AG08395 (cell line): ENCODE measurements at places on chromosomes 6 and 20.
A peak's percentile ranks its signal among the peaks of the same experiment; 100 is the strongest.

- DNase-seq = no peak
These were observed 229.3 kb downstream of the TMEM242 start for GRCh38 chr6:157094038-157094437.

DNA sequence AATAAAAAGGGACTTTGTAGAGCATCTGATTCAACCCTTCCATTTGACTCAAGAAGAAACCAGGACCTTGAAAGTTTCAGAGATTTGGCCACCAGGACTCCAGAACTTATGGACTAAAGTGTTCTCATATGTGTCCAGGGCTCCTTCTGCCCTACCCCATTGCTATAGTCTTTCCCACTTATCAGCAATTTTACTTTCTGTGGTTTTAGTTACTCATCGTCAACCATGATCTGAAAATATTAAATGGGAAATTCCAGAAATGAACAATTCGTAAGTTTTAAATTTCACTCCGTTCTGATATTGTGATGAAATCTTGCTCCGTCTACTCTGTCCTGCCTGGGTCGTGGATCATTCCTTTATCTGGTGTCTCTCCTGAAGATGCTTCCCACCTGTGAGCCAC lies 259.8 kb downstream of the PHACTR1 start:
- no peak for DNase-seq

GRCh38 chr6:32840604-32841246 lies 2.2 kb upstream of the TAP2 start:
- no peak for DNase-seq

DNA sequence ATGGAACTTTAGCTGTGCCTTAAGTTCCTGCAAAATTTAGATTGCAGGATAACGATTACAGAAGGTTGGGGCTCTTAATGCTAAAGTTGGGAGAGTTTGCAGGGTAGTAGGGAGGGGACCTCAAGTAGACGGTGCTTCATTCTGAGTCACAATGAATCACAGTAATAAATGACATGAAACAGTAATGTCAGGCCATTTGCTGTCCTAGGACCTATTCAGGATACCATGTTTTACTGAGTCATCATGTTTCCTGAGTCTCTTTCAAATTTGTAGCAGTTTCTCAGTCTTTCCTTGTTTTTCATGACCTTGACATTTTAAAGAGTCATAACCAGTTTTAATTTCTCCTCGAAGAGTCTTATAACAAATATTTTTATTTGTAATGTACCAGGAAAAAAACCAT lies 406.9 kb upstream of the MAP3K7 start:
- no peak for DNase-seq

- DNase-seq = peak; percentile 35
These were observed 364.1 kb upstream of the BTBD3 start for GRCh38 chr20:11553603-11554002.

GRCh38 chr6:136771306-136771705 lies 21.0 kb downstream of the MAP3K5 start:
- no peak for DNase-seq

DNA sequence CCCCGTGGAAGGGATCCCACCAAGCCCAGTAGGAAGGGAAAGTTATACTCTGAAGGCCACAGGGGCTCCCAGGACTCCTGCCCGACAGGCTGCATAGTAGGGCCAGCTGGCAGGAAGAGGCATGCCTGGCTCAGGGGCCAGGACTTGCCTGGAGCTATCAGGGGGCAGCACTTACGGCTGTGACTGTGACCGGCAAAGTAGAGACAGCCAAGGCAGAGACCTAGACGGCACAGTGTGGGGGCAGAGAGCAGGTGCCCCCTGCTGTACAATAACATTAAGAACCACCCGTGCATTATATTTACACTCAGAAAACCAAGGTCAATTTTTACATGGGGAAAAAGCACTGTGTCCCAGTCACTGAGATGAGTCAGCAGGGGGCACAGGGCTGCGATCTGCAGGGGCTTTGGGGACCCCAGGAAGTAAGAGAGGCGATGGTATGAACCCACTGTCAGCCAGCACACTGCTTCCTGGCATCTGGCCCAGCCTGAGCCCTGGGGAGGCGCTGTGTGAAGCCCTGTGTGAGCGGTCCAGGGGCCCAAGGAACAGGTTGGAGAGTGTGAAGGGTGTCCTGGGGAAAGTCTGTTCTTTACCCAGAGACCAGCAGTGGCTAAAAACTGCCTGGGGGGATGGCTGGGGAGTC lies 9.9 kb downstream of the CCDC167 start:
- no peak for DNase-seq

DNA sequence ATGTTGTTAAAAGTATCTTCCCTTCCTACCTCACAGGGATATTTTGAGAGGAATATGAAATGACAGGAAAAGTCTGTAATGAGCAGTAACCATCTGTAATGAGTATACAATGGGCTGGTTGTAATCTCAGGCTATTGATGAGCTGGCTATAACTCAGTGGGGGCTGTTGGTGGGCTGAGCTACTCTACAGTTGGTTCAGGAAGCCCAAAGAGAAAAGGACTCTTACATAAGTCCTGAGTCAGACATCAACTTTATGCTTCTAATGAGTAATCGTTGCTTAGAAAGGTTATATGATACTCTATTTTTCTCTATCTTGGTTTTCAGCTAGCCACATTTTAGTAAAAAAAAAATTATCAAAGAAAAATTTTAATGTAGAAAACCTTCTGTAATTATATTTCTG lies 26.4 kb downstream of the ZNF391 start:
- DNase-seq = no peak

GRCh38 chr6:107633680-107634323 lies 143.9 kb downstream of the SOBP start:
- DNase-seq = no peak

GRCh38 chr6:17820055-17820454 lies 113.3 kb upstream of the NUP153 start:
- no peak for DNase-seq

DNA sequence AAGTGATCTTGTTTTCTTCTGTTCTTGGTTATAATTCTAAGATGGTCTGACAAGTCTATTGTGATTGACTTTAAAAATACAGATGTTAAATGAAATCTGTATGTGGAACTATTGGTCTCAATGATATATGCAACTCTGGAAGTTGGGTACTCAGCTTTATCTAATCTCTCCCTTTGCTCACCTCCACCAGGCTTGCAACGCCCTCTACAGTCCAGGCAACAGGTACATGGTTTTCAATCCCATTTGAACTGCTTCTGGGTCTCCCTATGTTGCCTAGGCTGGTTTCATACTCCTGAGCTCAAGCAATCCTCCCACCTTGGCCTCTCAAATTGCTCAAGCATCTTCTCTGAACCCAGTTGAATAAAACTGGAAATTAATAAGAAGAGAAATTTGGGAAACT lies 25.6 kb upstream of the HLA-DQB1 start:
- DNase-seq = no peak

DNA sequence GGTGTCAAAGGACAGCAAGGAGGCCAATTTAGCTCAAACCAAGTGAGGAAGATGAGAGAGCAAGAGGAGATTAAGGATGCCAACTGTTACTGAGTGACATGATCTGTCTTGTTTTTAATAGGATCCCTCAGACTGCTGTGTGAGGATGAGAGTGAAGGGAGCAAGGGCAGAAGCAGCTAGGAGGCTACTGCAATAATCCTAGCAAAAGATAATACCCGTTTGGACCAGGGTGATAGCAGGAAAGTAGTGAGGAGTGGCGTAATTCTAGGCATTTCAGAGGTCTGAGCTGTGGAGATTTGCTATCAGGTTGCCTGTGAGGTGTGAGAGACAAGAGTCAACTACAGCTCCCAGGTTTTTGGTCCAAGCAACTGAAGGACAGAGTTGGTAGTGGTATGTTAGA lies 14.7 kb downstream of the UBE2V1 start:
- no peak for DNase-seq

DNA sequence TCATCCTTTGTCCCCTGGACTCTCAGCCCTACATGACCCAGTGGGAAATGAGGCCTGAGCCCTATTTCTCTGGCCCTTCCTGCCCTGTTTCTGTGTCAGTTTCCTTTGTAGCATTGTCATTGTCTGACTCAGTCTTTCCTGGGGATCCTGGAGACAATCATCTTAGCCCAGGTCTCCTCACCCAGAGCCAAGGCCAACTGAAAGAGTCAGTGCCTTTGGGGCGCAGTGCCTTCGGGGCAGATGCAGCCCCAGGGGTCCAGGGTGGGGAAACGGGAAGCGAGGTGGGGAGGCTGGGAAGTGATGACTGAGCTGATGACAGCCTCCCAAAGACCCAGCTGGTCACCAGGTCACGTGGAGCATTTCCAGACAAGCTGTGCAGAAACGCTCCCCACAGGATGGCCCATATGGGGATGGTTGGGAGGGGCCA lies 93.3 kb upstream of the SULF2 start:
- DNase-seq = peak; percentile 47

DNA sequence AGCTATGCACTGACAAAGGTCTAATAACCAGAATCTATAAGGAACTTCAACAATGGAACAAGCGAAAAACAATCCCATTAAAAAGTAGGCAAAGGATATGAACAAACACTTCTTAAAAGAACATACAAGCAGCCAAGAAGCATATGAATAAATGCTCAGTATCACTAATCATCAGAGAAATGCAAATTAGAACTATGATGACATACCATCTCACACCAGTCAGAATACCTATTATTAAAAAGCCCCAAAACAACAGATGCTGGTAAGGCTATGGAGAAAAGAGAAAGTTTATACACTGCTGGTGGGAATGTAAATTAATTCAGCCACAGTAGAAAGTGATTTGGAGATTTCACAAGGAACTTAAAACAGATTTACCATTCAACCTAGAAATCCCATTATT lies 211.8 kb downstream of the EDN1 start:
- no peak for DNase-seq

GRCh38 chr20:50510706-50511542 lies 741 bp downstream of the PTPN1 start:
- DNase-seq = no peak

DNA sequence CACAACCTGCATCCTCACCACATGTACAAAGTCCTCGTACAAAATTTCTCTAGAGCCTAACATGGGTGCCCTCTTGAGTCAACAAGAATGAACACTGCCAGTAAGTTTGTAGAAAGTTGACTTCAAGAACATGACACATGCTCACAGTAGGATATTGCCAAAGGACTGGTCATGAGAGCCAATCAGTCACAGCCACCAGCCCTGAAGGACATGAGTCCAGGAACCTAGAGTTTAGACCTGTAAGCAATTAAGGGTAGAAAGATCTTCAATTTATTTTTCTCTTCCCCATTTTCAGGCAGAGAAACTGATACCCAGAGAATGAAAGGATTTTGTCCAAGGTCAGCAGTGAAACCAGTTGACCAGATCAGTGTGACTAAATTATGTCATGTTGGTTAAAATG lies 96.1 kb downstream of the MAFB start:
- no peak for DNase-seq

- DNase-seq = no peak
These were observed 55.4 kb upstream of the RIPOR2 start for GRCh38 chr6:24990944-24991809.

DNA sequence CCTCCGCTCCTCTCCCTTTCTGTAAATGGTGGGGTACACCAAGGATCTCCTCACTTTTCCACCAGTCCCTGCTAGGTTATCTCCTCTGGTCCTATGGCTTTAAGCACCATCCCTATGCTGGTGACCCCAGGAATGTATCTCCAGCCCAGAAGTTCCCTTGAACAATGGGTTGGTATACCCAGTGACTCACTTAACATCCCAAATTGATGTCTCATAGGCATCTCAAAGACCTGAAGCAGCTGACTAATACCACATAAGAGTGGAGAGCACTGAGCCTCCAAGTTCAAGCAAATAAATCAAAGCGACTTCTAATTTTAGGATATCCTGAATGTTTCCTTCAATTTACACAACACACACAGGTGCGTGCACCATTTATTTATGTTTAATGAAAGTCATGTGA lies 48.3 kb downstream of the ADGRF1 start:
- peak; percentile 89 for DNase-seq

DNA sequence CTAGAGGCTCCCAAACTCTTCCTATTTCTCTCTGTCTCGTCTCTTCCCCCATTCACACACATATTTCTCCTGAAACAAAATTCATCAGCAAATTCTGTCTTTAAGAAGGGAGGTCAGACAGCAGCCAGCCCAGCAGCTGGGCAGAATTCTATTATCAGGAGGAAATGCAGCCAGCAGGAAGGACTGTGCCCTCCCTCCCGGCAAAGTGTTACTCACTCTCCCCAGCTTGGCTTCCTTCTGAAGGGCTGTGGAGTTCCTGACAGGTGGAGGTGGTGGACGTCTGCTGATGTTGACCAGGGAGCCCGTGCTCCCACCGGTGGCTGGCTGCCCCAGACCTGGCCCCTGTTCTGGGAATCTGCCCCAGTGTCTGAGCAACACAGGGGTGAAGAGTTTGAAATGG lies 37.3 kb downstream of the KCNB1 start:
- no peak for DNase-seq

DNA sequence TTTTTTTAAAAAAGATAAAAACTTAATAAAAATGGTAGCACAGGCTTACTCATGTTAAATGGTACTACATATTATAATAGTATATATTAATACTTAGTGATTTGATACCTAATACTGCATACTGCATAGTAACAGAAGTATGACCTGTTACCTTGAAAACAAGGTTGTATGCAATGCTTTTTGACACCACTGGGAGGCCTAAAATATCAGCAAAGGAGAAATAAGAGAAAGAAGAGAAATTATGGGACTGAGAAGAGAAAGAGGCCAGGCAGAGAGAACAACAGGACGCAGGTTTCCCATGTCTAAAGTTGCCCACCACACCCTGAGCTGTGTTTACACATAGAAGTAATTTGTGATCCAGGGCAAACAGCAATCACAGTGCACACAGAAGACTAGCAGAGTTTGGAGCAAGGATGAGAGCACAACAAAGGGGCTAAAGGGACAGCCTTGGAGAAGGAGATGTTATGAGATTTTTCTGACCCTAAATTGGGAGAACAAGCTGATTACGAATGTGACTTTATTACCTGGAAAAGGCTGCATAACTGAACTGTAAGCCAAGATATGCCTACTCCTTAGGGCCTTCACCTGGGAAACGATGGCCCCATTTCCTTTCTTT lies 73.2 kb downstream of the ROS1 start:
- peak; percentile 29 for DNase-seq

GRCh38 chr20:15836634-15837033 lies 736.6 kb downstream of the KIF16B start:
- peak; percentile 34 for DNase-seq

DNA sequence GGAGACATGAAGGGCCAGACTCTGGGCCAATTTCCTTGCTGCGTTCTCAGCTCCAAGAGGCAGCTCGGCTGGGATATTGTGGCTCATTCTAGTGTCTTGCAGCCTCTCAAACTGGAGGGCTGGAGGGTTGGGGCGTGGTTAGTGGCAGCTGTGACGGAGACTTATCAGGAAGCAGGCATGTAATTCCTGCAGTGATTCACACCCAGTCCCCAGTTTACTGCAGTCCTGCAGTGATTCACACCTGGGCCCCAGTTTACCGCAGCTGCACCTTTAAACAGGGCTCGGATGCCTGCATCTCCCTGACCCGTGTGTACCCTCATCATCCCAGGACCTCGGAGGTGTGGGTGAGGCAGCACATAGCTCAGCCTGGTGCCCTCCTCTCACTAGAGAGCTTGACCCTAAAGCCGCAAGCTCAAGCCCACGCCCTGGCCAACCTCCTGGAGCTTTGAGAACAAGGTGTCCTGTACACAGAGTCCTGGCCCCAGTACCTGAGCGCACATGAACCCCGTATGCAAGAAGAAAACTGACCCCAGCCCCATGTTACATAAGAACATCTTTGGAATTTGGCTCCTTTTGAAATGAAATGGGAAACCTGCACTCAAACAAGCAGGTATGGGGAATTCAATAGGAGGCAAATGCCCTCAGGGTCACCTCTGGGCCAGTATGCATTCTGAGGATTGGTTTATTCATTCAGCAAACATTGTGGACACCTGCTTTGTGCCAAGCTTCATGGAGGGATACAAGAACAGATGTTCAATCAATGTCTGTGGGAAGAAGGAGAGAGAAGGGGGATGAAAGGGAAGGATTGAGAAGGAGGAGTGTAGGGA lies 55.3 kb upstream of the FAM83D start:
- DNase-seq = peak; percentile 17

- no peak for DNase-seq
These were observed 19.1 kb downstream of the SYNJ2 start for GRCh38 chr6:158000530-158001307.
